Activated gamma-delta T cell treated with Interleukin-2 at 50 U/mL for 16 hours (primary cell): ENCODE measurements at places on chromosomes 5 and 9.

- no peak for DNase-seq
Observed at GRCh38 chr5:88355490-88356050, 86.9 kb upstream of the TMEM161B start.

DNA sequence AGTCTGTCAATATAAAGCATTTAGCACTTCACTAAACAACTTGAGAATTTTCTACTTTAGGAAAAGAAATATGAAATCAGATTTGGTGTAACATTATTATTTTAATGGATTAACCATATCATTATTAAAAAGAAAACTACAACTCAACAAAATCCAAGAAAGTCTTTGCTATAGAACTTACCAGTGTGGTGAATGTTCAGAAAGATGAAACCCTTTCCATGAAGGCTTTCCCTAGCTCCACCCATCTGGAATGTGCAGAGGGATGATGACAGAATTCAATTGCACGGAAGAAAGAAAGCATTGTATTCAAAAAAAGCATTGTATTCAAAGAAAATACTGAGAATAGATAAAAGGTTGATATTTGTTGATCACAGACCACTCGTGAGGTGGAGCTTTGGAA, 328.6 kb upstream of the NUDT12 start:
- no peak for DNase-seq

GRCh38 chr5:79540939-79541338, 27.0 kb upstream of the HOMER1 start:
- no peak for DNase-seq

- no peak for DNase-seq
Observed at GRCh38 chr9:31776471-31776870, 608.0 kb upstream of the ACO1 start.

DNA sequence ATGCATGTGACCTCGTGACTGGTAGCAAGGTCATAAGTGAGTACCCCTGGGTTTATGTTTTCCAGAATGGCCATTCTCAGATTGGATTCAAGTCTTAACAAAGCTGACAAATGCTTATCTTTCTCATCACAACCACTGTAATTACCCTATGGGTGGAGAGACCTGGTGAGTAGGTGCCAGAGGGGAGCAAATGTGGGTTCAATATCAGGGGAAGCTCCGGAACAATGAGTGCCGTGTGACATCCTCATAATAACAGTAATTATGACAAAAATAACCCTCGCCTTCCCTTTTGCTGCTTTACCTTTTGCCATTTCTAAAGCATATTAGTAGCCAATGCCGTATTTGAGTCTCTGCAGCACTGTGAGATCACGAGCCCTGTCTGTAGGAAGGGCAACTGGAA, 95.9 kb downstream of the NSG2 start:
- no peak for DNase-seq

DNA sequence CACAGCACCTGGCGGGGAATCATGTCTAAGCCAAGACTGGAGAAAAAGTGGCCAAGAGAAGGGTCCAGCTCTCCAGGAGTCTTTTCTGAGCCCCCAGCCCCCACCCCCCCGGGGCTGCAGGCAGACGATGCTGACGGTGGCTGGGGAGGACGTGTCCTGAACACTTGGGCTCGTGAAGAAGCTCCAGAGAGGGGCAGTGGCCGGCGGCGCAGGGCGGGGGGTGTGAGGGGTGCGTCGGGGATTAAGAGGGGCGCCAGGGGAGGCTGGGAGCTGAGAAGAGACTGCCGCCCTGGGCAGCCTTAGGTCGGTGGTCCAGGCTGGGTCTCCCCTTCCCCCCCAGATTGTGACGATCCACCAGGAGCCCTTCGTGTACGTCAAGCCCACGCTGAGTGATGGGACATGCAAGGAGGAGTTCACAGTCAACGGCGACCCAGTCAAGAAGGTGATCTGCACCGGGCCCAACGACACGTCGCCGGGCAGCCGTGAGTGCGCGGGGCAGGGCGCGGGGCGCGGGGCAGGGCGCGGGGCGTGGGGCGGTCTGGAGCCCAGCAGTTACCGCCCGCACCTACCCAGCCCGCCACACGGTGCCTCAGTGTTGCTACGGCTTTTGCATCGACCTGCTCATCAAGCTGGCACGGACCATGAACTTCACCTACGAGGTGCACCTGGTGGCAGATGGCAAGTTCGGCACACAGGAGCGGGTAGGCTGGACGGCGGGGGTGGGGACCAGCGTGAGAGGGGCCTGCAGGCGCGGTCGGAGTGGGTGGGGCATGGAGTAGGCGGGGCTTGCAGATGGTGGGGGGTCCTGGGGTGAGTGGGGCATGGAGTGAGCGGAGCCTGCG, 8.9 kb downstream of the LRRC26 start:
- DNase-seq, result no peak

- DNase-seq, result no peak
Observed at GRCh38 chr5:75671506-75671905, 45.7 kb downstream of the POC5 start.

- no peak for DNase-seq
Observed at GRCh38 chr9:16794103-16794502, 76.4 kb downstream of the BNC2 start.
